K562 (cell line): ENCODE measurements at places on chromosomes 1 and 21. TPM values are rescaled to one million over a fixed set of nuclear protein-coding genes. Genes with fewer than 3 reads are reported as not detected.
A peak's percentile ranks its signal among the peaks of the same experiment; 100 is the strongest.

- no peak for DNase-seq
These were observed 111.8 kb downstream of the MRPS6 start for GRCh38 chr21:34185026-34185750.

DNA sequence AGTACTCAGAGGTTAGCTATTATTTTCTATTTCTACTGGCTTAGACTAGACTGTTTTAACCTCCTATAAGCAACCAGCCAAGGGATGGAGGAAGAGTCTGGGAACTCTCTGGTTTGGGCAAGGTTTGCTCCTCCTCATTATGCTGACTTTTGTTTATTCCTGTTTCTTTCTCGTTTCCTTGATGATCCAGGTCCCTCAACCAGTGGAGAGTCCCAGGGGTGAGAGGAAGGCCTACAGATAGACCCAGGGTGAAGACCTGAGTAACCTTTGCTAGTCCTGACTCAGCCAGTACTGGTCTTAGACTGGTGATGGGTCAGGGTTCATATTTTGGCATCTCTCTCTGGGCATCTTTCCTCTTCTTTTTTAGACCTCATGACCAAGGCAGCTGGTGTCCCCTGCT, 5.4 kb downstream of the TUFT1 start:
- DNase-seq = no peak

DNA sequence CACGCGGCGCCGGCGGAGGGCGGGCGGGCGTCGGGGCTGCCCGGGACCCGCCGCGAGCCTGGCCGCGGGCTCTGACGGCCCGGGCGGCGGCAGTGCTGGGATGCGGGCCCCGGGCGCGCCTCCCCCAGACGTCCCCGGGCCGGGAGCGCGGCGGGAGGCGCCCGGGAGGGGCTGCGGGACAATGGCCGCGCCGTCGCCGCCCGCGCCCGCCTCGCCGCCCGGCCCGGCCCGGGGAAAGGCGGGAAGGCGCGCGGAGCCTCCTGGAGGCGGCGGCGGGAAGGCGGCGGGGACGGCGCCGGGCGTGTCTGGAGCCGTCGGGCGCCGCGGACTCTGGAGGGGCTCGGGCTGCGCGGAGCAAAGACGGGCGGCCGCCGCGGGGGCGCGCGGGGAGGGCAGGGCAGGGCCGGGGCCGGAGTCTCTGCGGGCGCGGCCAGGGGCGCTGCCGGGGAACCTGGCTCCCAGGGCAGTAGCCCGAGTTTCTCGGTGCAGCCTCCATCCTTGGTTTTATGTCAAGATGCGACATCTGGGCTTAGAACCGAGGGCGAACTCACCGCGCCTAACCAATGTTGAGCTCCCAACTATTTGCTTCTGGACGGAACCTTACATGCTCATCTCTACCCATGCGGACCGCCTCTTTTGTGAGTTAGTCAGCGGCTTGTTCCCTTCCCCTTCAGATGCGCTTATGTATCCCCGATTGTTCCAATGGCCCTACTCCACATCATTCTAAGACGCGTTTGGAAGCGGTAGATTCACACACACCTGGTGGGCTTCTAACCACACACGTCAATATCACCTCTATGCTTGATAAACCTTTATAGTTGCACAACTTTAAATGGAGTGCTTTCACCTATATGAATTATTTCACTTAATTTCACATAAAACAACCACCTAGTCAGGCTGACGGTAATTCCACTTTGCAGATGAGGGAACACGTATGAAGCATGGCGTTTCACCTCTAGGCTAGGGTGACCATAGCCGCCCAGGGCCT, 651 bp downstream of the ZBTB8A start:
- DNase-seq = peak; percentile 35

- DNase-seq = no peak
These were observed 26.8 kb downstream of the CBR1 start for GRCh38 chr21:36096398-36097290.

DNA sequence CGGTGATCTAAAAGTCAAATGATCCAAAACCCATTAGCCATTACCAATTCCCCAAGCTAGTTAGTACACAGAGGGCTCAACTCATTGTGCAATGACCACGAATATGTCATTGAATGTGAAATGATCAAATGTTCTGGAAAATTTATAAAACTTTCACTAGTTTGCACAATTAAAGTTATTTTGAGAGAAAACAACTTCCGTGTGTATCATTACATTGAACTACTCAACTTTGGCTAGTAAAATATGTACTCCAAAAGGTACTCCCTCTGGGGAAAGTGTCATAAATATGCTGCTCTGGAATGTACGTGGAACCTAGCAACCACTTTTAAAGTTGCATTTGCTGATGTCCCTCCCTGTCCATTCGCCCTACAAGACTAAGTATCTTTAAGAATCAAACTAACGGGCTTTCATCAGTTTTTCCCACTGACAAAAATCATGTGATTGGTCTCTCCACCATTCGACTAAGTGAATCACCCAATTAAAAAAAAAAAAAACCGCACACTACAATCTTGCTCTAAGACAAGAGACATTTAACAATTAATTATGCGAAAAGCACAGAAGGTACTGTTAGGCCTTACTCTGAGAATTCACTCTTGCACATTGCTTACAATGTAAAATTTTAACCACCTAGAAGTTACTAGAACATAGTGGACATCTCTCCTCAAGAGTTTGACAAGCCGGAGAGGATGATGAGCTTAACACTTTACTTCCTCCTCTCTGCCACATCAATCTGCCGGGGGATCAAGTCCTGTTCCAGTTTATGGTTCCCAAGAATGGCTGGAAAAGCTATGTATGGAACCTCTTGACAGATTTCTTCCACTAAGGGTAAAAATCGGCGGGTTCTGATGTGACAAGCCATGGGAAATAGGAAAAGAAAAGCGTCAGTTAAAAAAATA, 1.2 kb downstream of the ACBD3 start:
- DNase-seq = no peak

- DNase-seq = no peak
These were observed 16.7 kb upstream of the FAM110D start for GRCh38 chr1:26142159-26142558.

The UBL4B gene
- not detected in 2 replicates for total RNA-seq

The C1orf141 gene
- 0.18 TPM in 1 of 2 replicates, not detected in the other for total RNA-seq

The TFF2 gene
- not detected in 2 replicates for total RNA-seq
